Activated CD8-positive, alpha-beta memory T cell treated with anti-CD3 and anti-CD28 coated beads, Interleukin-2, amount 50 U/mL, for 4 hours (primary cell): ENCODE measurements at places on chromosomes 6 and 20.

- no peak for DNase-seq
Measured at GRCh38 chr6:39882531-39882899, 51.7 kb downstream of the MOCS1 start.

DNA sequence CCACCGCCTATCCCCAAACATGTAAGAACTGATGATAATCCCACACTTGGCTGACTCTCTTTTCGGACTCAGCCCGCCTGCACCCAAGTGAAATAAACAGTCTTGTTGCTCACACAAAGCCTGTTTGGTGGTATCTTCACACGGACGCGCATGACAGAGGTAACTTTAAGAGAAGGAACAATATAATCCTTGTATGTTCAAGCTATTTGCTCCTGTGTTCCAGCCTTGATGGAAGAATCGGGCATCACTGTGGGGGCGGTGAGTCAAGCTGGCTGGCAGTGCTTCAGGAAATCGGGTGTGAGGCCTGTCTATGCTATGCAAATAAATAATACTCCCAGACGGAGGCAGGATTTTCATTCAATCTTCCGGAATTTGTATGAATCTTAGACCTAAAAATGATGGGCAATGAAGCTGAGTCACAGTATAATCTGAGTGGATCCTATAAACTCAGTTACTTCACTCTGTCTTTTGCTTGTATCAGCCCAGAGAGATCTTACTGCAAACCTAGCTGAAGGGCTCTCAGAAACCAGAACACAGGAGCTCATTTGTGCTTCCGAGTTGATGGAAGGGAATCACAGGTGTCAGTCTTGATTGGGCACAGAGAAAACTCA lies 45.2 kb upstream of the NT5E start:
- DNase-seq: no peak

DNA sequence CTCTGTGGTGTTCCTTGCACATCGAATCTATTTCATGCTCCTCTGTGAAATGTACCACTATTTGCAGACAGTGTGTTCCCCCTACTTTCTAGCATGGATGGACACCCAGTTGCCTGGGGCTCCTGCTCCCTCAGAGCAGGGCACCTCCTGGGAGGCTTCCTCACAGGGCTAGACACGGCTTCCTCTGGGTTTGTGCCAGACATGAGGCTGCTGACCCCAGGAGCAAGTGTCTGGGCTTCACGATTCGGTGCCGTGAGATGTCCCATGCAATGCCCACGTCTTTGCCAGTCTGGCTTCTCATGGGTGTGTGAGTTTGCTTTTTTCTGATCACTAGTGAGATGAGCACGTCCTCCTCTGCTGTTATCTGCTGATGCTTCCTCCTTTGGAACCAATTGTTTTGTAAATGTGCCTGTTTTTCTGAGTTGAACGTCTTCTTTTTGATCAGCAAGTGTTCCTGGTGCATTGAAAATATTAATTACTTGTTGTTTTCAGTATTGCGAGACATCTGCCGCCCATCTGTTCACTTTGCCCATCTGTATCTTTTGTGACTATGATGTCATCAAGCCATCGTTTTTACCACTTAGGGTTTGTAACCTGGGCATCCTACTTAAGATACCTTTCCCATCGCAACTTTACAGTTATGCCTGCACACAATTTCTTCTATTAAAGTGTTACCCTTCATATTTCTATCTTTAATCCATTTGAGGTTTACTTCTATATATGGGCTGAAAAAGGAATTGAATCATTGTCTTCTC lies 92.0 kb downstream of the TTLL2 start:
- DNase-seq: no peak

DNA sequence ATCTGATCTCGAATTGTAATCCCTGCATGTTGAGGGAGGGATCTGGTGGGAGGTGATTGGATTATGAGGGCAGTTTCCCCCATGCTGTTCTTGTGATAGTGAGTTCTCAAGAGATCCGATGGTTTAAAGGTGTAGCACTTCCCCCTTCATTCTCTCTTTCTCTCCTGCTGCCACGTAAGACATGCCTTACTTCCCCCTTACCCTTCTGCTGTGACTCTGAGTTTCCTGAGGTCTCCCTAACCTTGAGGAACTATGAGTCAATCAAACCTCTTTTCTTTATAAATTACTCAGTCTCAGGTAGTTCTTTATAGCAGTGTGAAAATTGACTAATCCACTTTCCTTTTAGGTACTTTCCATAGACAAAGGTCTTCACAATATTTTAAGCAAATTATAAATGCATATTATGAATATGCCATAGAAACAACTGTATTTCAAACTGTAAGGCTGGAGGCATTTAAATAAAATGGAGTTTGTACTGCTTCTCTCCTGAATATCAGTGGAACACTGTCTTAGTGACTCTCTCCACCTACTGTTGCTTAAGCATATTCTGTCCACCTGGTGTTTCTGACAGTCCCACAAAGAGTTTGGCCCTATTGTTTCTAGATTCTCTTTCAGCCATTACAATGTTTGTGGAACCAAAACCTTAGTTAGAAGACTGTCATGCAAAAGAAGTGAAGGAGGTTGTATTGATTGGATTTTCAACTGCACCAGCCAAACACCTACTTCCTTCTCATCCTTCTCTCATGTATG lies 24.3 kb upstream of the IL17A start:
- no peak for DNase-seq

GRCh38 chr6:106275692-106276091 lies 49.9 kb downstream of the ATG5 start:
- no peak for DNase-seq

- no peak for DNase-seq
Measured at GRCh38 chr6:31075528-31075927, 36.8 kb downstream of the C6orf15 start.

GRCh38 chr6:84329516-84329915 lies 102.1 kb upstream of the CEP162 start:
- DNase-seq: no peak

- no peak for DNase-seq
Measured at GRCh38 chr20:62554214-62554897, 78.6 kb upstream of the GATA5 start.

- DNase-seq: no peak
Measured at GRCh38 chr6:76843054-76843822, 620.1 kb downstream of the HTR1B start.

DNA sequence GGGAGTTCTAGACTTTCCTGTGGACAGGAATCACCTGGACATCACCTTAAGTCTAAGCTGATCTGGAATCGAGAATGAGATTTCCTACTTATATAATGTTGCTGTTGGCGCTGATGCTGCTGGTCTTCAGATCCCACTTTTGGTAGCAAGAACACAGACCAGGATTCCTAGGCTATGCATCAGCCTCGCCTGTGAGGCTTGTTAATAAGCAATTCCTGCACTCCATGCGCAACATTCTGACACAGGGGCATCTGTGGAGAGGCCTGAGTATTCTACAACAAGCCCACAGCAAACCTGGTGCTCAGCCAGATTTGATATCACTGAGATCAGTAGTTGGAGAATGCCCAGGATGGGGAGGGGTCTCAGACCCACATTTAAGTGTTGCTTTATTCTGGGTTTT lies 52.0 kb upstream of the TRIM26 start:
- no peak for DNase-seq

- DNase-seq: no peak
Measured at GRCh38 chr6:100447081-100447899, 17.4 kb downstream of the SIM1 start.
